ENCODE measurements at places on chromosomes 1 and 21.

DNA sequence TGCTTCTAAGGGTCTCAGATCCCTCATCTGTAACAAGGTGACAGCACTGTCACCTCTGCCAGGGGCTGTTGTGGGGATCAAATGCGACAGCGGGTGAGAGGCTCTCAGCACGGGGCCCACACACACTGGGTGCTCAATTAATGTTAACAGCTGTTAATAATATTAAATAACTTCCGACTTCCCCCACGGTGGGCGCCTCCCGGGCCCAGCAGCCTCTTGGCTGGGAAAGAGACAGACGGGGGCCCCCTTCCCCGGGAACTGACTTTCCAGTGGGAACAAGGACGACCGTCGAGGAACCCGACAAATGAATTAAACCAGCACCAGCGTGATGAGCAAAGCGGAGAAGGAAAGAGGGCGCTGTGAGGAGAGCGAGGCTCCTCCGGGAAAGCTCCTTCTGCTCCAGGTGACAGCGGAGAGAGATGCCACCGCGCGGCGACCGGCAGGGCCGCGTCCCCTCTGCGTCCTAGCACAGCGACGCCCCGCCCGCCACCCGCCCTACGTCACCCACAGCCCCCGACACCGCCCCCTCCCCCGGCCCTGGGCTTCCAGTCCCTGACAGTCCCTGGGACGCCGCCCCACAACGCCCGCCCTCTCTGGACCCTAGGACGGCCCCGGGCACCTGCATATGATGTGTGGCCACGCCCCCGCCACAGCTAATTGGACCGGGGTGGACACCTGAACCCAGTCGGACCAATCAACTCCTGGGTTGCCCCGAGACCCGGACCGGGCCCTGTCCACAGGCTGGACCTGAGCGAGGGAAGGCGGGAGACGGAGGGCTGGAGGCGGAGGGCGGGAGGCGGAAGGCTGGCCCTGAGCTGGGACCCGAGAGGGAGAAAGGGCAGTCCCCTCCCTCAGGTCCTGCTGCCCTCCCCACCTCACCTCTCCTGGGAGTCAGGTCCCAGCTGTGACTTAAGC, 38.2 kb downstream of the MATN1 start:
- DNase-seq: no peak

DNA sequence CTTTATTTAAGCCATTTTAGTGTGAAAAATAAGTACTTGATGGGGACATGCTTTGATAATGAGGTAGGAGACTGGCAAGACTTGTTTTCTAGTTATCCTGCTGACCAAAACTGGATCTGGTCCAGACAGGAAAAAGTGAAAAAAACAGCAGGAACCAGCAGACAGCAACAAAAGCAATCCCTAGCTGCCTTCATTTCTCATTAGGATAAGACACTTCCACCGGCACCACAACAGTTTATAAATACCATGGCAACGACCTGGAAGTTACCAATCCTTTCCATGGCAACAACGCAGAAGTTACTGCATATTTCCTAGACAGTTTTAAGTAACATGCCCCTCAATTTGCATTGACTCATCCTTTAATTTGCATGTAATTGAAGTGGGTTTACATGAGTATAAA, 993.8 kb upstream of the NCAM2 start:
- no peak for DNase-seq

DNA sequence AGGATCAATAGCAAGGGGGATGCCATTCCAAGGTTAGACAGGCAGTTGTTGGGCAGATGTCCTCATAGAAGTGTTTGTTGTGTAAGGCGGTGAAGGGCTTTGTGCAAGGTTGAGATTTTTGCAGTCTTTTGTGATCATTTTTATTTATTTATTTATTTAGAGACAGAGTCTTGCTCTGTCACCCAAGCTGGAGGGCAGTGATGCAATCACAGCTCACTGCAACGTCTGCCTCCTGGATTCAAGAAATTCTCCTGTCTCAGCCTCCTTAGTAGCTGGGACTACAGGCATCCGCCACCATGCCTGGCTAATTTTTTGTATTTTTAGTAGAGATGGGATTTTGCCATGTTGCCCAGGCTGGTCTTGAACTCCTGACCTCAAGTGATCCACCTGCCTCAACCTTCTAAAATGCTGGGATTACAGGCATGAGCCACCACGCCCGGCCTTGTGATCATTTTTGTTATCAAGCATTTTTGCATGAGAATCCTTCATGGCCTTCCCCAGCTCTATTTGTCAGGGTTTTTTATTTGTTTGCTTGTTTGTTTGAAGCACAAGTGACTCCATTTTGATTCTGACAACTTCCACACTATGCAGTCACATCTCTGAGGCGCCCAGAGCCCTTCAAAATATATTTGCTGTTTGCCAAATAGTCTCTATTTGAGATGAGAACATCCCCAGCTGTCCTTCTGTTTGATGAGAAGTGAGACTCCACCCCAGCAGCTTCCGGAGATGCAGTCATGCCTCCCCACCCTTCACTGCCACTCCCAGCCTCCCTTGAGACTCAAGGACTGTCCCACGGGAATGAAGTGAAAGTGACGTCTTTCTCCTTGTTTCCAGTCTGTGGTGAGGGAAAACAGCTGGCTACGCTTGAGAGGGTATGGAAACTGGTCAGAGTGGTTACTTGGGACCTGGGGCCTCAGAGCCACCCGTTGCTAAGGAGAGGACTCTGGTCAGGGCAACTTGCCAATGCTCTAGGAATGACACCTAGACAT, 38.0 kb downstream of the TMEM50B start:
- DNase-seq: no peak

DNA sequence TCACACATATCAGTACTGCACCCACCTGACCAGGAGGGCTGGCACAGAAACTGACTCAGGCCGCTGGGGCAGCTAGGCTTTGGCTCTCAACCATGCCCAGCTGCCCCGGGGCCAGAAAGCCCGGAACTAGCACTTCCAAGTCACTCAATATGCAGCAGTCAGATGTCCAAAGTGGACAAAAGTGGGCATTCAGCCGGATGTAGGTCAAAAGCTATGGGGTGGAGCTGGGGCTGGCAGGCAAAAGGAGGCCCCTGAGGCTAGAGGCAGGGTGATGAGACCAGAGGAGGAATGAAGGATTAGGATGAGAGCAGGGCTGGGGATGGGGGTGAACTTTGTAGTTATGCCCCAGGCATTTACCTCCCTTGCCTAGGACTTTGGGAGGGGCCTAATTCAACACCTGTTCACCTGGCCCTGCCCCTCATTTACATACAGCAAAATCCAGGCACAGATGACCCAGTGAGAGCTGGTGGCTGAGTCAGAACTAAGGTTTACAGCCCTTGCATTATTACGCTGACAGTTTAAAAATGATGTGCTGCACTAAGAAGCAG, 30.7 kb upstream of the EDN2 start:
- peak; percentile 81 for DNase-seq

- no peak for DNase-seq
These were observed 47.1 kb upstream of the COL6A2 start for GRCh38 chr21:46050668-46051378.

- no peak for DNase-seq
These were observed 18.8 kb upstream of the ARHGEF10L start for GRCh38 chr1:17520473-17521319.

DNA sequence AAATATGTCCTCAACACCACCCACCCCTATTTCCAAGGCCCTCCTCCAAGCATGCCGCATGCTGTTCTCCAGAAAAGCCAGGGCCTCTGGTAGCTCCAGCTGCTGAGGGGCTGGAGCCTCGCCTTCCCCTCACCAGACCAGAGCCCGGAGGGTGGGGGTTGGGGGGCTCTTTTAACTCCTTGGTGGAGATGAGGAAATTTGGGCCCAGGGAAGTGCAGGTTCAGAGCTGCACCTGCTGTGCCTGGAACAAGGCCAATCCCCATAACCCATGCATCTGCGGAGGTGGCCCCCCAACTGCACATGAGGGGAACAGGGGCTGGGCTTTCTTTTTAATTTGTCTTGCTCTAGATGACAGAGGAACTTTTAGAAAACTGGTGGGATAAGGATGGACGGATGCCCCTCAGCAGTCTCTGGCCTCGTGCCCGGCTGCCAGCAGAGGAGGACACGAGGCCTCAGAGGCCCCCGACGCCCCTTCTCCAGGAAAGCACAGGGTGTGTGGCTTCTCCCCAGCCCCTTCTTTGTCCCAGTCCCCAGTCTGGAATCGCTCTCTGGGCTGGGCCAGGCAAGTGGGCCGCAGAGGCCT, 550 bp upstream of the SELENON start:
- DNase-seq: no peak

GRCh38 chr1:31617916-31618746, 642 bp downstream of the HCRTR1 start:
- DNase-seq: no peak

- no peak for DNase-seq
These were observed 48.5 kb downstream of the BACE2 start for GRCh38 chr21:41216486-41216885.

- DNase-seq: no peak
These were observed 121.4 kb downstream of the ATG4C start for GRCh38 chr1:62905309-62905708.

DNA sequence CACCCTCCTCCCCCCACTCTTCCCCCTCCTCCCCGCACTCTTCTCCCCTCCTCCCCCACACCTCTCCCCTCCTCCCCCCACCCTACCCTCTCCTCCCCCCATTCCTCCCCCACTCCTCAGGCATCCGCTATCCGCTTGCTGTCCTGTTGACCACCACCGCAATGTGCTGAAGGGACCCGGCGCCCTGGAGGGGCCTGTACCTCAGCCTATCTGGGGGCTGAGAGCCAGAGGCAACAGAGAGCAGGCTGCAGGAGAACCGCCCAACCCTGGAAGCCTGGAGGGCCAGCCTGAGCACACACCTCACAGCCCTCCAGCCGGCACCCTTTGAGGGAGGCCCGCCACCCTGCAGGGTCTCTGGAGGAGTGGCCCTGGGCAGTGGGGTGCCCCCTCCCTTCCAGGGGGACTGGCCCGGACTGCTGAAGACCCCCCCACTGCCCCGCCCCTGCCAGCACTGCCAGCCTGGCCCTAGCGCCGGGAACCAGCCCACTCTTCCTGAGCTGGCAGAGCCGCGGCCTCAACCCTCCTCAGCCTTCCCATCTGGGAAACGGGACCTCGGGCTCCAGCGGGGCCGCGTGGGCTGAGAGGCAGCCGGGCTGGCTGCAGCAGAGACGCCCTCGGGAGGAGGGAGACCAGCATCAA, 1.2 kb downstream of the C1QTNF12 start:
- no peak for DNase-seq

DNA sequence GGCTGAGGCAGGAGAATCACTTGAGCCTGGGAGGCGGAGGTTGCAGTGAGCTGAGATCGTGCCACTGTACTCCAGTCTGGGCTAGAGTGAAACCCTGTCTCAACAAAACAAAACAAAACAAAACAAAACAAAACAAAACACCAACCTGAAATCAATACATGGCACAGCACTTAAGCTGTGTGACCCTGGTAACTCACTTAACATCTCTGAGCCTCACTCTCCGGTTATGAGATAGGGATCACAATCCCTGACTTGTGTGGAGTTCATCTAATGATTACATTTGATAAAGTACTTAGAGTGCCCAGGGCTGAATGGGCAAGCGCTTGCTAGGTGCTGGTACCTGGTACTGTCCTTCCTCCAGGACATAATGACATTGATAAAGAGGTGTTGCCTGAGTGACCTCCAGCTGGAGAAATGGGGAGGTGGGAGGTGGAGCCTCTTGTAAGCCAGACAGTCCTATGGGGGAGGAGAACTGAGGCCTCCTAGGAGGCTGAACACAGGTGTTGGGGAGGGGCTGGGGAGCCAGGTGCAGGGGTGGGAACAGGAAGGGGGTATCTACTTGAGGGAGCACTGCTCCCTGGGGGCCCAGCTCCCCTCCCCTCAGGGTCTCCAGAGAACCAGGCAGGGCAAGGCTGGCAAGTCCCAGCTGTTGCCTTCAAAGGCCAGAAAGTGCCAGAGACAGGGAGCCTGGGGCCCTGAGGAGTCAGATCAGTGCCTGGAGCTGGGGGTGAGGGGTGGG, 17.9 kb downstream of the FOXO6 start:
- no peak for DNase-seq

- DNase-seq: no peak
These were observed 1.9 kb upstream of the CA6 start for GRCh38 chr1:8943498-8944405.

- no peak for DNase-seq
These were observed 228.8 kb downstream of the DISC1 start for GRCh38 chr1:231855361-231855760.

- DNase-seq: peak; percentile 68
These were observed 23.7 kb downstream of the NKAIN1 start for GRCh38 chr1:31216016-31216415.

DNA sequence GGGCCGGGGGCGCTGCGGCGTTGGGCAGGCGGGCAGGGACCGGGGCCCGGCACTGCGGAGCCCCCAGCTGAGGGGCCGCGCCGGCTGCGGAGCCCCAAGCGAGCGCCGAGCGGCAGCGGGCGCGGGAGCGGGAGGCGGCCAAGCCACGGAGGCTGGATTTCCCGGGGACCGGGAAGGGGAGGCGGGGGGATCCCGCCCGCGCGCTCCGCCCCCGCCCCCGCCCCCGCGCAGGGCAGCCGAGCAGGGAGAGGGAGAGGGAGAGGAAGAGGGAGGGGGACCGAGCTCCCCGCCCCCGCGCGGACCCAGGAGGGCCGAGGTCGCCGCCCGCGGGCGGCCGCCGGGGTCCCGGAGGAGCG, at the start of gene DLGAP3:
DLGAP3 (minus strand) TSS at position 154 of the 356 bp plus-strand sequence. CDS start 24,267 bp downstream, outside the sequence.
- no peak for DNase-seq

GRCh38 chr1:1920057-1920607, 1.1 kb upstream of the TMEM52 start:
- no peak for DNase-seq

DNA sequence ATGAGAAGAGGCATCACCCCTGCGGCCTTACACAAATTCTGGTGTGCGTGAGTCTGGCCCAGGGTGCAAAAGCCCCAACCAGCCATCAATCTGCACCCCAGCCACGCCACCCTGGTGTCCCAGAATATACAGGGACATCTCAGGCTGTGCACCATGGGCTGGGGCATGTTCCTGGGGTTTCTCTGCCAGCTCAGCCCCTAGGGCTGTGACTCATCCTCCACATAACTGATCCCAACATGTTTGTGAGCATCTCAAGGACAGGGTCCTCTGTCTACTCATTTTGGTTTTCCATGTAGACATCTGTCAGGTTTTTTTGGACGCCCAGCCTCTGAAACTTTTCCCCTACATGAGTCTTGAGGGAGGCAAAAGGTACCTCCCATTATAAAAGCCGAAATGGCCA, 511 bp downstream of the ZNF683 start:
- DNase-seq: no peak

DNA sequence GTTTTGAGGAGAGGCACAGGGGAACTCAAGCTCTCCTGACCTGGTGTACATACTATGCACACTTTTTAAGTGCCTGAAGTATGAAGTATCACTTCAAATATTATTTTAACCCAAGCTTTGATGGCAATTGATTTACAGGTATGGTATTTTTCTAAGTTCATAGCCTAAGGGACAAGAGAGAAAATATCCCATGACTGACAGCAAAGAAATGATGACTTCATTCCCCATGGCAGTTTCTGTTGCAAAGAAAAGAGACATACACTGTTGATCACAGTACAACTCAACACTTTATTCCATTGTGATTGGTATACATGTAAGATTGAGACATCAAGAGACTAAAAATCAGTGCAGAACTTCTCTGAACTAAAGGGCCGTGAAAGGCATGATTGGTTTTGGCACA, 41.8 kb upstream of the BCL10 start:
- no peak for DNase-seq

DNA sequence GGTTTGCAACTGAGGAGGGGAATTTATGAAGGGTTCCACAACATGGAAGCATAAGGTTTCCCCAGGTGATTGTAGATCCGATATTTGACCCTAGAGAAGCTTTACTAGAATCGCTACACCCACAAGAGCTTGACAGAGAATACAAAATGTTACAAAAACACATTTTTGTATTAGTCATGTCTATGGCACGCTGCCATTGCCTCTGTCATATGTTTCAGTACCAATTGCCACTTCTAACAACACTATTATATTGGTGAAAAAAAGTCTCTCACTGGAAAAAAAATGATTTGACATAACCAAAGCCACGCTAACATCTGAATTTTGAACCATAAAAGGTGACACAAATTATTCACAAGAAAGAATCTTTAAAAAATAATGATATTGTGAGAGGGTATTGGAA, 214.5 kb downstream of the KCNT2 start:
- no peak for DNase-seq

All from dorsolateral prefrontal cortex (tissue), 122 donors.